ENCODE measurements at places on chromosomes 5 and 9.
A peak's percentile ranks its signal among the peaks of the same experiment; 100 is the strongest.

DNA sequence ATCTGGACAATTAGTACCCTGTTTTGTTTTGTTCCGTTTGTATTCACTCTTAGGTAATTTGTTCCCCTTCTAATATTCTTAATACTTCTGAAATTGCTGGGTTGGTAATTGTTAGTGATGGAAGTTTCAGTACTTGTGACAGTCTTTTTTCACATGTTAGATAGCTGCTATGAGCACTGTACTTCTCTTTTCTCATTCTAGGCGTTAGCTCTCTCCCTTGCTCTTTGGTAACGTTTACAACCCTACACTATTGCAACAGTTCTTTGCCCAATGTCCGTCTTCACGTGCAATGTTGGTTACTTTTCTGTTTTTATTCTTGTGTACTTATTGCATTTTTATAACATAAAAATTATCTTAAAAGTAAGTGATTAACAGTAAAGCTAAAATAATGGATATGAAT, 1509.0 kb downstream of the MAT2B start:
- no peak for DNase-seq

DNA sequence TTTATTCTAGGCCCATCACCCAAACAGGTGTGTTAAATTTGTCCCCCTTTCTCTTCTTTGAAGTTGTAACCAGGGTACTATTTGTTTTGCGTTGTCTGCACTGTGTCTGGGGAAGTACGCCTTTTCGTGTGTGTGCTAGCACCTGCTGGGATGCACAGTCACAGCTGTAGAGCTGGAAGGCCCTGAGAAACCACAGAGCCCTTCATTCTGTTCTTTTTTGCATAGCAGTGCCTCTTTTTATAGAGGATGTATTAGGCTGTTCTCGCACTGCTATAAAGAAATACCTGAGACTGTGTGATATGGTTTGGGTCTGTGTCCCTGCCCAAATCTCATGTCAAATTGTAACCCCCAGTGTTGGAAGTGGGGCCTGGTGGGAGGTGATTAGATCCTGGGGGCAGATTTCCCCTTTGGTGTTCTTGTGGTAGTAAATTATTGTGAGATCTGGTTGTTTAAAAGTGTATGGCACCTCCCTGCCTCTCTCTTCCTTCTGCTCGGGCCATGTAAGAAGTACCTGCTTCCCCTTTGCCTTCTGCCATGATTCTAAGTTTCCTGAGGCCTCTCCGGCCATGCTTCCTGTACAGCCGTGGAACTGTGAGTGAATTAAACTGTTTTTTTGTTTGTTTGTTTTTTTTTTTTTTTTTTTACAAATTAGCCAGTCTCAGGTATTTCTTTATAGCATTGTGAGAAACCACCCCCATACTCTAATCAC, 14.0 kb downstream of the SEC61B start:
- peak; percentile 80 for DNase-seq

GRCh38 chr9:130195638-130196037, 23.4 kb downstream of the NCS1 start:
- no peak for DNase-seq

- no peak for DNase-seq
Measured at GRCh38 chr9:123089790-123090189, 56.3 kb downstream of the GPR21 start.

DNA sequence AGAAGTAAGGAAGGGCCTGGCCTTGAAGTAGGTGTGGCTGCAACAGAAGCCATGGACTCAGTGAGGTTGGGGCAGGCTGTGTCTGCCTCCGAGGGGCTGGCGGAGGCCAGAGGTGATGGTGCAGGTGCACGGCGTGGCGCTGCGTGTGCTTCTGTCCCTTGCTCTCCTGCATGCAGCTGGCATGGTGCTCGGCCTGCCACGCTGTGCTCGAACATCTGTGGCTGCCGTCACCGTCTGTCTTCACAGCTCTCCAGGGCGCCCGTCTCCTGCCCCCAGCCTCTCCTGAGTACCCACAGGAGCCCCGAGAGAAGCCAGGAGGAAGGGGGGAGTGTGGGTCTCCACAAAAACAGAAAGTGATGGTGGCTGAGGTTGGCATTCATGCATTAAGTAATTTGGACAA, 193.7 kb downstream of the CACNA1B start:
- no peak for DNase-seq

DNA sequence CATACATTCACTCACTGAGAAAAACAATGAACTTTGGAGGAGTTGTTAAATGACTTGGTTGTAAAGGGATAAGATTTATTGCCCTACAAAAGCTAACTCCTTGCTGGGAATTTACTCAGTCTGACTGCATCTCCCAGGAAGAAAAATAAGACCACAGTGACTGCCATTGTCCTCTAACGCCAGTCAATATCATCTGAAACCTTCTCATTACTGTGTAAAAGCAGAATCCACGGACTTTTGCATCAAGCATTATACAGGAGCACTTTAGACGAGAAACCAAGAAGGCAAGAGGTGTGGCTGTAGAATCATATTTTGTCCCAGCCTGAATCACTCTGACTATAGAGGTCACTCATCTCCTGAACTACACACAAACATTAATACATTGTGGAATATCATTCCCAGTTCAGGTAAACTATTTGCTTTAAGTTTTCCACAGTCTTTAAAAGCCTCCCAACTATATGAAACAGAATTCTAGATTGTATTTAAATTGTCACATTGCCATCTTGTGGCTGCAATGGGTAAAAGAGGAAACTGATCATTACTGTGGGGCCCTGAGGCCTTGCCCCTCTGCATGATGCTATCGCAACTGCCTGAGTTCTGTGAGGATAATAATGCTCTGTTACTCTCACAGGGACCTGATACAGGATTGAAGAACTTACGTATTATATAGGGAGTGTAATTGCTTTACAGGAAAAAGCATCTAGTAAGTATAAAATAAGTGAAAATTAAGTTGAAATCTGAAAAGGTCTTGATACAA, 142.9 kb downstream of the SLCO4C1 start:
- peak; percentile 17 for DNase-seq

DNA sequence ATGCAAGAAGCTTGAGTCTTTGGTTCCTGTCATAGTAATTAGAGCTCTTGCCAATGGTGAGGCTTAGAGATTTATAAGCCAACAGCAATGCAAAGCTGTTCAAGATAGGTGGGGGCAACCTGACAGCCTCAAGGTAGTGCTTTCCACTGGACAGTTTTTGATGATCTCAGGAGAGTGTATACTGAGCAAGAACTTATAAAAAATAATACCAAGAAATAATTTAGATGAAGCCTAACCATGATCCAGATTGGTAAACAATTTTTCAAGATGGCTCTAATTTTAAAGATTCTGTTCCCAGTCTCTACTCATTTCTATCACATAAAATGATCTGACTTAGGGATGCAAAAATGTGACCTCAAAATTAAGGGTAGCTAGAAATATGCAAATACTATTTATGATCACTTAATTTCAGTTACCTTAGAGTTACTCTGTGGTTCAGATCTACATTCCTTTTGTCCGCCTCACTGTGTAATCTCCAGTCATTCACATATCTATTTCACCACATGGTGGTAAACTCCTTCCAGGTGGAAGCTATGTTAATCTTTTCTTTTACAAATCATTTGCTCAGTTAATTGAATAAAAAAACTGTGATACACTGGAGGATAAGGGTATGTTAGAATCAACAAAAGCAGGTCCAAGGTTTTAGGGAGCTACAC, 1228.0 kb upstream of the C9orf72 start:
- no peak for DNase-seq

DNA sequence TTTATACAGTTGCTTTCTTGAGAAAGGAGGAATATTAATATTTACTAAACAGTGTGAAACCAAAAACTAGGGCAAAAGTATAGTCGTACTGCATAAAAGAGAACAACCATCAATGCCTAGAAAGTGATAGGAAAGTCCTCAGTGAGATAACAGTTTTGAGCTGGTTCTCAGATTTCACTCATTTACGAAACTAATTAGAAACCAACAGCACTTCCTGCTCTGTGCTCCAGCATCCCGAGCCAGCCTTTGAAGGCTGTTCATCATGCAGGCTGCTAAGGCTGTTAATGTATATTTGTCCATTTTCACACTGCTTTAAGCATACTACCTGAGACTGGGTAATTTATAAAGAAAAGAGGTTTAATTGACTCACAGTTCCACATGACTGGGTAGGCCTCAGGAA, 2039.9 kb downstream of the EFNA5 start:
- DNase-seq: no peak

DNA sequence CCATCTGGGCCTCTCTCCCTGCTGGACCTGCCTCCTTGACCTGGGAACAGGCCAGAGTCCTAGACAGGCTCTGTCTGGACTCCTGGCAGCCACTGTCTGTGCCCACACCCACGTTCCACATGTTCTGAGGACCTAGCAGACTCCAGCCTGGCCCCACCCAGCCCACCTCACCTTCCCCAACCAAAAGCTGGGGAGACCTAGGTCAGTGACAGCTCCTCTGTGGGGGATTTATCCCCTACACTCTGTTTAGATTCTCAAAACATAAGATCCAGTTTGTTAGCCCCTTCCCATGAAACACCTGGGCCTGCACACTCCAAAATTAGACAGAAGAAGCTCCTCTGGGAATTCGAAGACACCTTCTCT, 59.8 kb upstream of the ADAMTS2 start:
- DNase-seq: no peak

DNA sequence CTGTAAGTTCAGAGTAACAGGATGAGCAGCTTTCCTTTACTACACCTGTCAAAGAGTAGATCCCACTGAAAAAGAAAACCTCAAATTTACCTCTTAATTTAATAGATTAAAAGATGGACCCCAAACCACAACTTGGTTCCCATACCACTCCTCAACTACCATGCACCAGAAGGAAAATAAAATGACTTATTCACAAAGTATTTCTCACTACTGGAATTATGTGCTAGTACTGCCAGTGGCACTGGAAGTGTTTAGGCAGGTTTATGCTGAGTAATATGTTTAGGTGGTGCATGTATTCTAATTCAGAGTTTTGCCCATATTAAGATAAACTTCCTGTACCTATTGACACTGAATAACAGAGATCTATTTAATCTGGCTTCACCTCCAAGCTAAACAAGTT, 6.6 kb downstream of the PLK2 start:
- no peak for DNase-seq

DNA sequence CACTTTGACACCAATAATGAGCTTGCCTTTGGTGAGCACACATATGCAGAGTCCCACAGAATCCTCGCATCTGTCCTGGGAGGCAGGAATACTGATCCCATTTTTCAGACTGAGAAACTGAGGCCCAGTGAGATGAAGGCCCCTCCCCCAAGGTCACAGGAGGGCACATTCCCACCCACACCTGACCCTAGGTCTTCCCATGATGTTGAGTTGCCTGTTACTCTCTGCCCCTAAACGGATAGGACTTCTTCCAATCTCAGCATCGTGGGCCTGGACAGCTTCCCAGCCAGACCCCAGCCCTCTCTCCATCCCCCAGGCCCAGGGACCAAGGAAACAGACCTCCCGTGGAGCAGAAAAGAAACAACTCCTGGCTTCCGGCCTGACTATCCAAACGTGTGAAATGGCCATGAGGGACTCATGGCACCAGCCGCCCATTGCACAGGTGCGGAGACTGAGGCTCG, 877 bp downstream of the SH3GLB2 start:
- DNase-seq: no peak

GRCh38 chr9:76445976-76446375, 13.0 kb upstream of the GCNT1 start:
- DNase-seq: no peak

DNA sequence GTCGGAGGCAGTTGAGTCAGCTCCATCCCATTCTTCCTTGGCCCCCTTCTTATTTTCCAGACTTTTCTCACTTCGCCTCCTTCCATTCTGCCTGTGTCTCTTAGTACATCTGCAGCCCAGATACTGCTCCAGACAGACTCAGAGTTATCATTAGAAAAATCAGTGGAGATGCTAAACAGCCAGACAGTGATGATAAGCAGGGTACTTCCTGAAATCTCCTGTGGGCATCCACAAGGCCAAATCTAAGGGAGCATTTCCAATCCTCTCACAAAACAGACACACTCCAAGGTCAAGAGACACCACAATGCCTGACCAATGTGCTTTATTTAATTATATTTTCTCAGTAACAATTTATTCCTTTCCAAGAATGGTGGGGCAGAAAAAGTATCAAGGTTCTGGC, 14.5 kb upstream of the RLN1 start:
- DNase-seq: no peak

DNA sequence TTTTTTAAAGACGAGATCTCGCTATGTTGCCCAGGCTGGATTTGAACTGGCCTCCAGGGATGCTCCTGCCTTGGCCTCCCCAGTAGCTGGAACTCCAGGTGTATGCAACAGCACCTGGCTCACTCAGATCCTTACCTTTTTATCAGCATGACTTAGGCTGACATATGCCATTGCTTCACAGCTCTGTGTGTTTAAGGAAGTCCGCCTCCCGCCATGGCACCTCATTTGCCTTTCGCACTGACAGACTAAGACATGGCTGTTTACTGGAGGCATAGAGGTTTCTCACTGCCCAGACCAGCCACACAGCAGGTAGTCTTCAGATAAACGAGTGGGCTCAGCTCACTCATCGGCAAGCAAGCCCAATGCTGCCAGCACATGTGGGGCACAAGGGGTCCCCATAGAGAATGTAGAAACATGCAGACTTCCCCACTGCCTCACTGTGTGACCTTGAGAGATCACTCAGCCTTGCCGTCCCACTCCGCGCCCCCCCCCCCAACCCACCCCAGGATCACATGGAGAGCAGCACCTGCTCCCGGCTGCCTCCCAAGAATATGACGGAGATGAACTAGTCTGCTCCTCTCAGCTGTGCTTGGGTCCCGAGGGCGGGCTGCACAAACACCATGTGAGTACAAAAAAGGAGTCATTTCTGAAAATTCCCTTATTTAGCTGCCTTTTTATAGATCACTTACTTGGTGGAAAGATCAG, 62.8 kb downstream of the DCP2 start:
- no peak for DNase-seq

GRCh38 chr9:134591573-134591981, 50.0 kb upstream of the COL5A1 start:
- DNase-seq: no peak

GRCh38 chr9:74817281-74817810, 70.4 kb downstream of the TRPM6 start:
- no peak for DNase-seq

DNA sequence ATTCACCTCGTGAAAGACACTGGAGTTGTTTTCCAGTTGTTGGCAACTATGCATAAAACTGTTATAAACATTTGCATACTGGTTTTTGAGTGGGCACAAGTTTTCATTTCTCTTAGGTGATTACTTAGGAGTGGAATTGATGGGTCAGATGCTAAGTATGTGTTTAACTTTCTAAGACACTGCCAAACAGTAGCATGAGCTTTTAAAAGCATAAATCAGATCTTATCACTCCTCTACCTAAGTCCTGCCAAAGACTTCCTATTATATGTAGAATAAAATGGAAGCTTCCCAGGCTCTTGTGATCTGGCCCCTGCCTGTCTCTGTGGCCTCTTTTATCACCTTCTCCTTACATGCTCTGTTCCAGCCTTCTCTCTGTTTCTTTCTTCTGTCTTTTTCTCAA, 72.6 kb downstream of the SH3RF2 start:
- DNase-seq: no peak

DNA sequence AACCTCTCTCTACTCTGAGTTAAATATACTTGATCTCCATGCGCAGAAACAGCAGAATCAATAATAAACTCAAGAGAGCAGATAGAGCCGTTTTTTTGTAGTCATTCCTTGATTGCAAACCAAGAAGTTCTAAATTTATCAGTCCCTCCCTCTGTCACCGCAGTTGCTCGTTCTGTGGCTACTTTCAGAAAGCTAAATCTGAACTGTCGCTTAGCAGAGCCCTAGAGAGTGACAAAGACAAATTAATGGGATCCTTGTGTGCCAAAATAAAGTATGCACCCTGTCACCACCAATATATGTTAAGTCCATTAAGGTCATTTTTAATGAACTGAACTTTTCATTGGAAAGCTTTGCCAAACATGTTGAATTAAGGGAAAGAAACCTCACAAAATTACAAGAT, 218.3 kb downstream of the ADAMTSL1 start:
- DNase-seq: no peak

GRCh38 chr9:104740621-104741020, 6.9 kb upstream of the NIPSNAP3A start:
- DNase-seq: no peak

Data from Jurkat, Clone E6-1 (cell line).